SK-N-SH treated with all-trans-retinoic acid at 6 μM for 48 hours (cell line): ENCODE measurements at places on chromosomes 5 and 9.

GRCh38 chr5:100855295-100855694 lies 47.8 kb downstream of the ST8SIA4 start:
- no peak for ATAC-seq

DNA sequence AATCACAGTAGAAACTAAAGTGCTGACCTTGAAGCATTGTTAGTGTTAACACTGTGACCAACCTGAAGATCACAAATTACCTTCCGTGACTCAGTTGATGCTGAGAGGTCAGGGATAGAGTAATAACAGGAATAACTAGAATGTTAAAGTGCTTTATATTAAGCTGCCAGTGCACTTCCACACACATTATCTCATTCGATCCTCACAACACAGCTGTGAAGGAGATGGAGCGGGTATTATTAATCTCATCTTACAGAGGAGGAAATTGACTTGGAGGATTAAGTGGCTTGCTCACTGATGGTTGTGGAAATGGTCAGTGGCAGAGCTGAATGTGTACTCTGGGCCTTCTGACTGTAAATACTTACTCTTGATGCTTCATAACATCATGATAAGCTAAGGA lies 252.5 kb upstream of the DMRT1 start:
- ATAC-seq: no peak

DNA sequence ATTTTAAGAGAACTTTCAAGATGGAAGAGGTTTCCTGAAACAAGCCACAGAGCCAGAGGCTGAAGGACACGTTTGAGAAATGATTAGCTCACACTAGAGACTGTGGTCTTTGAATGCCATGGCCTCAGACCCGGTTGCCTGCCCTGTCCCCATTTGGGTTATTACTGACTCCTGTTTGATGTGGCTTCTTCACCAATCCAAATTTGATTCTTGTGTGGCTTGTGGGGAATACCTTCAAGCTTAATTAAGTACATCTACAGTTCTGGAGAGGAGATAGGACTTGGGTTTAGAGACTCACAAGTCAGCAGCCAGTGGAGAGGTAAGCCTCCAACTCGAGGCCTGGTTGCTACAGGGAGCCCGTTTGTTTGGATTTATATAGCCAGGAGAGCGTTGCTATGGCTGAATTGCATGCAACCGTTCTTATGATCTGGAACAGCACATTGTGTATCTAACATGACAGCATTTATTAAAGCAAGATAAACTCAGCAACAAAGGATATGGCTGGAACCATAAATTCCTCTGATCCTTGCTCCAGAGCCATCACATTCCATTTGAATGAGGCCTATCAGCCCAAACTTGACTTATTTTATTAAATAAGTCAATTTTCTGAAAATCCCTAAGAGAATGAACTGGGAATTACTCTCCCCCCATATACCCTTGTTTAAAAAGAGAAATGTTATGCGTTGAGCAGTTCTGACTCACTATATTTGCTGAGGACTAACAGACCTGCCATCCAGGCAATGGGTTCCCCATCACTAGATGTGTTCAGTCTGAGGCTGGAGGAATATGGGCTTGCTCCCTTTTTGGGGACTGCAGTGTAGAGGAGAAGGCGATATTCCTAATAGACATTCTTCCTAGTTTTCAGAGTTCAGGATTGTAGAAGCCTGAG lies 88.4 kb upstream of the TNFSF8 start:
- peak; percentile 46 for ATAC-seq

- no peak for ATAC-seq
These were observed 123.9 kb upstream of the C6 start for GRCh38 chr5:41337216-41337615.

- no peak for ATAC-seq
These were observed 384.7 kb upstream of the SMC2 start for GRCh38 chr9:103709366-103709765.

- no peak for ATAC-seq
These were observed 1.1 kb upstream of the UBAP2 start for GRCh38 chr9:34049630-34050384.

- no peak for ATAC-seq
These were observed 15.7 kb upstream of the OBP2B start for GRCh38 chr9:133224762-133225161.

GRCh38 chr5:170126626-170127025 lies 20.9 kb downstream of the FOXI1 start:
- ATAC-seq: no peak
